Activated T-helper 1 cell treated with anti-CD3 and anti-CD28 coated beads, Interleukin-2, amount 50 U/mL, for 16 hours (primary cell): ENCODE measurements at places on chromosomes 2 and 18.

GRCh38 chr2:54481686-54482085 lies 25.6 kb downstream of the SPTBN1 start:
- no peak for DNase-seq

GRCh38 chr2:42084231-42084671 lies 36.4 kb downstream of the PKDCC start:
- no peak for DNase-seq

DNA sequence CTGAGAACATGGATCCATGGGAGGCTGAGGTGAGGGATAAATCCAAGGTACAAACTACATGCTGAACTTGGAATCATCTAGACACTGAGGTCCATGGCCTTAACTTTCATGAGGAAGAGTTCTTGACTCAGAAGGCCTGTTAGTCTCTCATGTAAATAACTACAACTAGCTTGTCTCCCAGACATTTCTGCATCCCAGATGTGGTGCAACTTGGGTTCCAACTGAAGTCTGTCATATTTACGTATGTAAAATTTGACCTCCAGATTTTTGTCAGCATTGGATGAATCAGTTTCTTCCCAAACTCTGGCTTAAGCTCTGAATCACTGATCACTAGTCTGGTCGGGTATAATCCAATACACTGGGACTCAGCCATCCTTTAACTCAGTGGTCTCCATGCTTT lies 306.9 kb downstream of the PDE11A start:
- DNase-seq, result no peak

- DNase-seq, result no peak
These were observed 167.1 kb downstream of the SLC8A1 start for GRCh38 chr2:40284797-40285196.

GRCh38 chr18:74375999-74376398 lies 60.4 kb downstream of the C18orf63 start:
- no peak for DNase-seq

DNA sequence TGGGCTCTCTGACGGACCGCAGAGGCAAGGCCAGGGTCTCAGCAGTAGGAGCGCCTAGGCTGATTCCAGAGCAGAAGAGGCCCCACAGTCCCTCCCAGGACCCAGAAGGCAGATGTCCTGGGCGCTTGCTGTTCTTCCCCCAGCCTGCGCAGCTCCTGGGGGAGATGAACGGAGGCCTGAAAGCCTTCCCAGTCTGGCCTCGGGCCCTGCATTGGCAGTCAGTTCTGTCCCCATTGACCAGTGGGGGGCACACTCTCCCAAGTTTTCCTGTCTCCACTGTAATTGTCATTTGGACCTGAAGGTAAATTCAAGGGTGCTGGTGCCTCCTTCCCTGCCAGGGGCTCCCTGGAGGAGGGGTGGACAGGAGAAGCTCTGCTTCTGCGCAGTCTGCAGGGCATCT lies 345.7 kb downstream of the CYP26B1 start:
- no peak for DNase-seq

DNA sequence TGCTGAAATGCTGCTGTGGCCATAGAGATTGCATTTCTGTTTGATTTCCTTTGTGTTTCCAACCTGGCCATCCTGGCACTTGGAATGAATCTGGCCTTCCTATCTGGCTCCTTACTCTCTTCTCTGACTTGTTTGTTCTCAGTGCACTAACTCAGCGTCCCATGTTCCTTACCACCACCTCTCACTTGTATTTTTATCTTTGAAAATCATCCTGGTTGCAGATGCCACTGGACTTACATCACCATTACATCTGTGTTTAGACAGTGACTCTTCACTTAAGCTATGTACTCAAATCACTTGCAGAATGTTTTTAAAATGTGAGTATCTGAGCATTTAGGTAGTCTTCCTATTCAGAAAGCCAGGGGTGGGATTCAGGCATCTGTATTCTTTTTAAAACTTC lies 239.5 kb downstream of the WDR7 start:
- no peak for DNase-seq

DNA sequence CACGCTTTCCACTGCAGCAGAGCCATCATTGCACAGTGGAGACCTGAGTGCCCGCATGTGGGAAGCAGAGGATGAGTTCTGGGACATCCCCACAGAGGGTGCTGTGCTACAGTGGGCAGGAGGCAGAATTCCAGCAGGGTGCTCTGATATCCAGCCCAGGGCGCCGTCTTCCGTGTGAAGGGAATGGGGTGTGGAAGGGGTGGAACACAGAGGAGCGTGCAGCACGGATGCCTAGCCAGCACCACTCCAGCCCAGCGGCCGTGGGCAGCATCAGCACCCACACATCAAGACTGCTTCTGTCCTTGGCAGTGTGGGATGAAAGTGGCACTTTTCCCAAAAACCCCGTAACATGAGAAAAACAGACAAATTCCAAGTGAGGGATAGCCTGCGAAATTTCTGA lies 134.3 kb downstream of the ZNF236 start:
- DNase-seq, result no peak

GRCh38 chr2:27888790-27889189 lies 1.4 kb downstream of the RBKS start:
- no peak for DNase-seq

DNA sequence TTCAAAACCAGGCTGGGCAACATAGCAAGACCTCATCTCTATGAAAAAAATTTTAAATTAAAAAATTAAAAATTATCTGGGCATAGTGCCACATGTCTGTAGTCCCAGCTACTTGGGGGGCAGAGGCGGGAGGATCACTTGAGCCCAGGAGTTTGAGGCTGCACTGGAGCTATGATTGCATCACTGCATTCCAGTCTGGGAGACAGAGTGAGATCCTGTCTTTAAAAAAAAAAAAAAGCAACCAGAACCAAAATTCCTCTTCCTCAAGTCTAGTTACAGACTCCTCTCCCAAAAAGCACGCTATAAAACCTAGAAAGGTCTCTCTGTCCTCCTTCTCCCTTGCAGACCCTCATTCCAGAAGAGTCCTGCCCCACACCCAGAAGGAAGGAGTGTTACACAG lies 23.9 kb downstream of the TNFAIP6 start:
- no peak for DNase-seq

- no peak for DNase-seq
These were observed 5.5 kb upstream of the MSH6 start for GRCh38 chr2:47777277-47777937.

- no peak for DNase-seq
These were observed 412.1 kb upstream of the CDH2 start for GRCh38 chr18:28588884-28589549.

DNA sequence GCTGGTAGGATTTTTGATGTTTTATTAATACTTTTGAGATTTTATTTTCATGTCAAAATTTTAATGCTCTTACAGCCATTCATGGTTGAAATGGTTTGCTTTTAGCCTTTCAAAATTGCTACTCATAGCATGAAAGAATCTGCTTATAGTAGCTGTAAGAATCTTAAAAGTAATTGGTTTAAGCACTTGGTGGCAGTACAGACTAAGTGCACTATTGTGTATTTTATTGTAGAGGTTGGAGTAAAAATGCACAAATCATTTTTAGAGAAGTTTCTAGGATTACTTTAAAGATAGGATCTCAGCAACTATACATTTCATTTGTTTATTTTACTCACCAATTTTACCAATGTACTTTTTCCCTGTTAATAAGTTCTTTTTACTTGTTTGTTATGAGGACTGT lies 205.8 kb downstream of the SPAG16 start:
- DNase-seq, result no peak

DNA sequence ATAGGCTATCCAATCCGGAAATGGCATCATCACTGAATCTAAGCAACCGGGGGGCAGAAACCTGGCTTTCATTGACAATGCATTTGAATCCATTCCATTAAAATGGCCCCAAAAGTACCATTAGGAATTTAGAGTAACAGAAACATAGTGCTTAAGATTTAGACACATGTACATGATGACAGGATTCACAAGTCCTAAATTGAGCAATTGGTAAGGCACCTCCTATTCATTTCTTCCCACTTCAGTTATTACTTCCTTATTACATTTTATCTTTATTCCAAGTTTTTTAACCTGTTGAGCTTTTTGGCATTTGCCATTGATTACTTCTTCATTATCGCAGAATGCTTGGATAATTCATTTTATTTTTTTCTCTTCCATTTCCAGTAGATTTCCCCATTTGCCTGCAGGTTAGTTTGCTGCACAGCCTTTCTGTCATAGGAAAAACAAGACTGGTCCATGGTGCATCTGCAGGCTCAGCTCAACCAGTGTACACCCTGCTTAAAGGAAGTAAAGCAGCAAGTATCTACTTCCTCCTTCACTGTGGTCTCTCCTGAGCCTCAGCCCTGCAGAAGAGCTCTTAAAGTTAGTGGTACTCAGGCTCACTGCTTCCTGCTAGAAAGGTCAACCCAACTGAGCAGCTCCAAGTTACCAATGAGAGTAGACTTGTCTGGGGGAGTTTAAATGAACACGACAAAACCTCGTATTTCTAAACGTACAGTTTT lies 89.2 kb downstream of the DOCK10 start:
- DNase-seq, result no peak

DNA sequence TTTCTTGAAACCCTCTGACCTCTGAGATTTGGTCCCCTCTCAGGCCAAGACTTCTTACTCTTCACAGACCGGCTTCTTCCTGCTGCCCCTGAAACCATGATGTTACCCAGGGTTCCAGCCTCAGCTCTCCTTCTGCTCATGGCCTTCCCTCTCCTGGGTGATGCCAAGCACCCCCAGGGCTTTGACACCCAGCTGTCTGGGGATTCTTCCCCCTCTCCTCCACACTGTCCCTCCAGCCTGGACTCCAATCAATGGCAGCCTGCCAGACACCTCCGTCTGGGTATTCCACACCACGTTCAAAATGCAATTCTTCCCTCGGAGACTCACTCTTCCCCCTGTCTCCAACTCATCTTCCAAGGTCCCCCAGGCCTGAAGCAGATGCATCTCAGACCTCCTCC lies 25.0 kb downstream of the SPP2 start:
- no peak for DNase-seq

GRCh38 chr2:2331881-2332280 lies 806 bp upstream of the MYT1L start:
- DNase-seq, result no peak

- no peak for DNase-seq
These were observed 152.6 kb upstream of the SLC1A4 start for GRCh38 chr2:64836566-64836965.

- no peak for DNase-seq
These were observed 16.6 kb upstream of the CEP68 start for GRCh38 chr2:65039640-65040039.

DNA sequence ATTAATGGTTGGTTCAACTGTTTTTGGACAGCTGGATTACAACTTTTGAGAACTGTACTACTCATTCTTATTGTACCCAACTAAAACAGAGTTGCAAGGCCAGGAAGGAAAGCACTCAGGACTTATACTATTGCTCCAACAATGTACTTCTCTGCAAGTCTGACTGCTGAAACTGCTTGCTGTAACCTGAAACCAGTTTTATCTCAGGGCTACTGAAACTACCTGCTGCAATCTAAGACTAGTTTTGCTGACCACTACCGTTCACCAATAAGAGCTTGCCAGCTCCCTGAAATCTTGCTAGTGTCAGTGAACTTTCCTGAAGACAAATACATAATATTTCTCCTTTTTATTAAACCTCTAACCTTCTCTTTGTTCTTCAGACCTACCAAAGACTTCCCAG lies 157.3 kb downstream of the CDCA7 start:
- DNase-seq, result no peak

GRCh38 chr2:197205585-197206215 lies 104.9 kb downstream of the ANKRD44 start:
- DNase-seq, result peak; percentile 32
